Fibroblast of pulmonary artery (primary cell): ENCODE measurements at places on chromosomes 16 and 17.
A peak's percentile ranks its signal among the peaks of the same experiment; 100 is the strongest.

DNA sequence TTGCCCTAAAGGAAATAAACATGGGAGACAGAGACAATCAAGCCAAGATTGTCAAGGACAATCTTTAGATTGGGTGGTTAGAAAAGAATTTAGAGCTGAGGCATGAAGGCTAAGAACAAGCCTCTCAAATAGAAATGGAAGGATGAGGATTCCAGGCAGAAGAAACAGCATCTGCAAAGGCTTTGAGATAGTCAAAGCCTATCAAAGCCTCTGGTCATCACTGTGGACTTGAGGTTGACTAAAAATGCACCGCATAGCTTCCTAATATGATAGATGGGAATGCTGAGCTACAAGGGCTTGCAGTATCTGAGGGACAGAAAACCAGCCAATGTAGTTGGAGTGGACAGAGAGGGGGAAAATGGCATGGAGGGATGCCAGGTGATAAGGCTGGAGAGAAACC, 109.8 kb upstream of the FAM20A start:
- no peak for DNase-seq

- DNase-seq = peak; percentile 73
Measured at GRCh38 chr16:86222965-86223551, 287.3 kb upstream of the FOXF1 start.

DNA sequence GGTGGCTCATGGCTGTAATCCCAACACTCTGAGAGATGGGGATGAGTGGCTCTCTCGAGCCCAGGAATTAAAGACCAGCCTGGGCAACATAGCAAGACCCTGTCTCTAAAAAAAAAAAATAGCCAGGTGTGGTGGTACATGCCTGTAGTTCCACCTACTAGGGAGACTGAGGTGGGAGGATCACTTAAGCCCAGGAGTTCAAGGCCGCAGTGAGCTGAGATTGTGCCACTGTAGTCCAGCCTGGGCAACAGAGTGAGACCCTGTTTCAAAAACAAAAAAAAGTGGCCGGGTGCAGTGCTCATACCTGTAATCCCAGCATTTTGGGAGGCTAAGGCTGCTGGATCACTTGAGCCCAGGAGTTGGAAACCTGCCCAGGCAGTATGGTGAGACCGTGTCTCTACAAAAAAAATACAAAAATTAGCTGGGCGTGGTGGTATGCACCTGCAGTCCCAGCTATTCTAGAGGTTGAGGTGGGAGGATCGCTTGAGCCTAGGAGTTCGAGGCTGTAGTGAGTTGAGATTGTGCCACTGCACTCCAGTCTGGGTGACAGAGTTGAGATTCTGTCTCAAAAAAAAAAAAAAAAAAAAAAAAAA, 3.0 kb downstream of the C16orf54 start:
- no peak for DNase-seq

DNA sequence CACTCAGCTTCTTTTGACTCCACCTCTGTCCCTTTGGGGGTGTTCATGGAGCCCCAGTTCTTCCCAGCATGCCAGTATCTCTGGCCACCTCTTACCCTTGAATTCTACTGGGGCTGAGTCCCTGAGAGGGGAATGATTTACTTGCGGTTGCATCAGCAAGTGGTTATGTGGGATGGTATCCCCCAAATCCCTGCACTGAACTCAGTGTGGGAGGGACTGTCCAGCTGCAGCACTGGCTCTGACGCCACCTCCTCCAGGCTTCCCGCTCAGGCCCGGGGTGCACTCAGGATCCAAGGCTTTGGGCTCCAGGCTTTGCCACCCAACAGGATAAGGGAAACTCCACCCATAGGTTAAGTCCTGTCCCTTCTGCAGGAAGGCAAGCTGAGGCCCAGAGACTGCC, 21.1 kb upstream of the BRD7 start:
- no peak for DNase-seq

DNA sequence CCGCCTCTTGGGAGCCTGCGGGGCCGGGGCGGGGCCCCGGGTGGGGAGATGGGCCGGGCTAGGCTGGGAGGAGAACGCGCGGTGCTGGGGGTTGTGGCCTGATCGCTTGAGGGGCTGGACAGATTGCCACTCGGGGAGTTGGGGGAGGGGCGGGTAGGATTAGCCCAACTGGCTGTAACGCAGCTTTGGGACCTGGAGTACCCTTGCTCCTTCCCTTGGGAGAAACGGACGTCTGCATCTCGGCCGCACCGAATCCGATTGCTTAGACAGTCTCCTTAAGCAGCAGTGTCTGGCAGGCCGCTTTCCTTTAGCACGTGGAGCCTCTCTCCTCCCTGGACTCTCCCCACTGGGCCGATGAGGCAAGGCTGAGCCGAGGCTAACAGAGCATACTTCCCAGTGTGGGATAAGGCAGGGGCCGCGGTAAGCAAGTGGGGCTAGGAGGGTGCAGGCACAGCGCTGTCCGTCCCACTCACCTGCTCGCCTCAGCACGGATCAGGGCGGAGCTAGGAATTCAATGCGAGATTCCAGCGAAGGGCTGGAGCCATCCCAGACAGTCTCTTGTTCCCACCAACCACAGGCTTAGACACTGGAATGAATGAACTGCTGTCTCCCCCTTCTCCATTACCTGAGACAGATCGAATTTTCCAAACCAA, 540 bp upstream of the ACLY start:
- DNase-seq = no peak

DNA sequence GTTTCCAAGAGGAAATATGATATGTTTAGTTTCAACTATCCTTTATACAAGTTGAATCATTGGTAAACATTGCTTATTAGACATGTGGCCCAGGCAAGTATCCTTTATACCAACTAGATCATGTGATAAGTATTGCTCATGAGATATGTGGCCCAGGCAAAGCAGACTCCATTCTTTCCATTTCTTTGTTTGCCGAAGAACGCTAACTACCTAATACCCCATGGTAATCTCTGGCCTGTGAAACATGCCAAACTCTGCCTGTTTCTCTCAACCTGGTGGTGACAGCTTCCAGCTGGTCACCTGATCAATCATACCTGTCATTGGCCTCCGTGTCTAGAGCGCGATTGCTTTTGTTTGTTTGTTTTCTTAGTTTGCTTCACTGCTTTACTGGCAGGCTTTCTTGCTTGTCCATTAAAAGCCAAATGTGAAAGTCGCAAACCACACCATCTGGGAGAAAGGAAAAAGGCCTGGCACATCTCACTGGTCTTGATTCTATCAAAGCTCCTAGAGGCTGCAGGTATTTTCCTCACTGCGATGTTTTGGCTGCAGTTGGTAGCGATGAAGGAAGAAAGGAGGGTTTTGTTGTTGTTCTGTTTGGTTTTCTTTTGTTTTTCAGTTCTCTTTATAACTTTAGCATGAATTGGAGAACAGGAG, 686.2 kb downstream of the KCNJ2 start:
- no peak for DNase-seq
